G401 (cell line): ENCODE measurements at places on chromosomes 7 and 10. TPM values are rescaled to one million over a fixed set of nuclear protein-coding genes. Genes with fewer than 3 reads are reported as not detected.
A peak's percentile ranks its signal among the peaks of the same experiment; 100 is the strongest.

- DNase-seq = no peak
These were observed 32.6 kb downstream of the USP6NL start for GRCh38 chr10:11578802-11579255.

GRCh38 chr7:99312316-99313203 is 13.1 kb upstream of the ARPC1A start:
- DNase-seq = peak; percentile 51

DNA sequence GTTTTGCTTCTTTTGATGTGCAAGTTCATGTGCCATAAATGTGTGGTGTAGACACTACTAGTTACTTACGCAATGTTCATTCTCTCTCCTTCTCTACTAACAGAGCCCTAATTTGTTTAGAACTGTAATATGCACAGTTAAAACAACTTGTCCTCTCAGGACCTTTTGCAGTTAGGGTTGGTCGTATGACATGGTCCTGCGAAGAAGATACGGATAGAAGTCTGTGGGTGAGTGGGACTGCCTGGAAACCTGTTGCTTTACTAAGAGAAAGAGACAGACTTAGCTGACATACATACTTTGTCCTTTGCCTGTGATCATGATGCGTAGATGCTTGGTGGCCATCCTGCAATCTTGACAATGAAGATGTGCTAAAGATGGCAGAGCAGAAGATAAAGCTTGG is 51.1 kb downstream of the PRPF18 start:
- DNase-seq = no peak

GRCh38 chr10:19578571-19578970 is 237.7 kb upstream of the PLXDC2 start:
- no peak for DNase-seq

DNA sequence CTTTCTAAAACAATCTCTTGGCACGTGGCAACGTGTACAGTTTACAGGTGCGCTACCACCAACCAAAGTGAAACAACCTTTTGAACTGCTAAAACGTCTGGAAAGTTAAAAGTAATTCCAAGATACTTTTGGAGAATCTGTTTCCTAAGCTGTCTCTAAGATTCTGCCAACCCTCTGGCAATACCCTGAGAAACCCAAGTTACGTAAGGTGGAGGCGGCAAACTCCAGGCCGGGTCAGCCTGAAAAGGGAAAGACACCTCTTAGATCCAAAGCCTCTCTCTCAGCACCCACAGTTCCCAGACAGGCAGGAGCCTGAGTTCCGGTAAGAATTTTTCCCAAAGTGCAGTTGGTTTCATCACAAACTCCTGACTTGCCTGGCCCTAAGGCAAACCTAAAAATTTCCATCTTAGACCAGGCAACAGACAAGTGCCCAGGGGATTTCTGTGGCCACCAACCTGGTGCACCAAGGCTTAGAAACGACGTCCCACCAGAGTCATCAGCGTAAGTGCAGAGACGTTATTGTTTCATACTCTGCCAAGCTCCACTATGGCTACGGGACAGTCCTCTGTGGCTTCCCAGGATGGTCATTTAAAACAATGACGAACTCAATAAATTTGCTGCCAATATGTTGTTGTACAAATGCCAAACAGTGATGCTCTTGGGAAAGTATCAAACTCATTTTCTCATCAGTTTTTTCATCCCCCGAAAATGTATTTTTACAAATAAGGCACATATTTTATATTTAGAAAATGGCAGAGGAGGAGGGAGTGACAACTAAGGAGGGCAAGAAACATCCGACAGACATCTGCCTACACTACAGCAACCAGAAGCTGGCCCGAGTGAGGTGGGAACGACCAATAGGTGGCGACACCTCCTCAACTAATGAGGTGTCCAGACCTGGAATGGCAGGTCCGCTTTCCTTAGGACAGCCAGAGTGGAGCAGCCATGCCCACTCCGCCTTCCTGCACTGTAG is 205.8 kb upstream of the FRMD4A start:
- peak; percentile 59 for DNase-seq

DNA sequence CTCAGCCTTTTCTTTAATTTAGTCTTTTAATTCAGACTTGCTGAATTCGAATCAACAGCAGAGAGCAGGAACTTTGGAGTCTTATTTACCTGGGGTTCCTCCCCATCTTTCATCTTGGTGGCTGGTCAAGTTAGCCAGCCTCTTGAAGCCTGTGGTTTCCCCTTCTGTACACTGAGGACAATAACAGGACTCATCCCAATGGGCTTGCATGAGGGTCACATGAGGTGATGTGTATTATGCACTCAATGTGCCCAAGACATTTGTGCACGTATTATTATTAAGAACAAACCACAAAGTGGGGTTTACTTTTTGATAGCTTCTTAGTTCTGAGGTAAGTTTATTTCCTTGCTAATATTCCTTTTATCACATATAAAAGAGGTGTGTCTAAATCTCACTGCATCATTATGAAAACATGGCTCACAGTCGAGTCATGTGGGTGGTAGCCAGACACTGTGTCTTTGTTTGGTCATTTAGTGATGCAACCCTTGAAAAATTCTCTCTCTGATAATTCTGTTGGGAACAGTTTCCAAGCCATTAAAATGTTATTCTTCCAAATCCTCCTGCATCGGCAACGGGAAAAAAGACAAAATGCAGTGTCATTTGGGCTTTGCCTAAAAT is 86.5 kb upstream of the GRB10 start:
- DNase-seq = no peak

GRCh38 chr7:36306722-36307121 is 82.9 kb upstream of the ANLN start:
- DNase-seq = no peak

DNA sequence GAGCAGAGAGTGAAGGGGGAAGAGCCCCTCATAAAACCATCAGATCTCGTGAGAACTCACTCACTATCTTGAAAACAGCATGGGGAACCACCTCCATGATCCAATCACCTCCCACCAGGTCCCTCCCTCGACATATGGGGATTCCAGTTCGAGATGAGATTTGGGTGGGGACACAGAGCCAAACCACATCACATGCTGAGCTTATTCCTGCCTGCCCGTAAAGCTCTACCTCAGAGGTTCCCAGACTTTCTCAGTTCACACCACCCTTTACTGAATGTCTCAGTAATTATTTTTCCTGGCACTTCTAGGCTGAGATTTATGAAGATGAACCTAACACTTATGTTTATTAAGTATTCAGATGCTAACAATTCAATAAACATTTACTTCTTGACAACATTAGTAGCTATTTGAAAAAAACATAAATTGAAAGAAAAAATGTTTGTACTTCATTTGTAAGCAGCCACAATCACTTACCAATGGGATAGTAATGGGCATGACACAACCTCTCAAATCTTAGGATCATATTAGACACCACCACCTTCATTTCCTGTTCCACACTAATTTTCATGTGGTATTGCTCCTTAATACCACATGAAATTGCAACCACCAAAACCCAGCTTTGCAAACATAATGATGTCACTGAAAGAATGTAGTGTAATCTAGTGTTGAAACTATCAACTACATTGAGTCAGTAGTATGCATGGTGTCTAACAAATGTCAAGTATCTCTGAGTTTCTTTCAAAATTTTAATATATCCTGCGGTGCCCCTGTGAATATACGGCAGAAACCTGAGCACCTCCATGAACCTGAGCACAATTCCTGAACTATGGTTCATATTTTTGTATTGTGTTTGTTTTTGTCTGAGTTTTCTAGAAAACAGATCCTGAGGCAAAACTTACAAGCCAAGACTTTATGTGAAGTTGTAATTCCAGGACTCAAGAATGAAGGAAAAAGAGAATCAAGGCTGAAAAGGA is 4.5 kb upstream of the DGKI start:
- no peak for DNase-seq

DNA sequence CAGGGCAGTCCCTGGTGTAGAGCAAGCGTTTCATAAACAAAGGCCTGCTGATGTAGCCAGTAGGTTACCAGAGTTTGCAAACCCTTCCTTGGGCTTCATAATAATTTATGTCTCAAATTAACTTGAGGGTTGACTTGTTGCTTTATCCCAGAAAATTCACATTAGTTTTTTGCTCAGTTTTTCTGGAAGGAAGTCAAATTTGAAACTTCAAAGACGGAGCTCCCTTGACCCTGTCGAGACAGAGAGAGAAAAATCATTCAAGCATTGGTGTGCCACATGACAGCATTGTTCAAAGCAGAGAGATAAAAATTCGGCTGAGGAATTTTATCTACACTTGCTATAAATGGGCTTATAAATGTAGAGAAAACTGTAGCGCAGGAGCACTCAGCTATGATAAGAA is 627.7 kb downstream of the TNS3 start:
- DNase-seq = no peak

DNA sequence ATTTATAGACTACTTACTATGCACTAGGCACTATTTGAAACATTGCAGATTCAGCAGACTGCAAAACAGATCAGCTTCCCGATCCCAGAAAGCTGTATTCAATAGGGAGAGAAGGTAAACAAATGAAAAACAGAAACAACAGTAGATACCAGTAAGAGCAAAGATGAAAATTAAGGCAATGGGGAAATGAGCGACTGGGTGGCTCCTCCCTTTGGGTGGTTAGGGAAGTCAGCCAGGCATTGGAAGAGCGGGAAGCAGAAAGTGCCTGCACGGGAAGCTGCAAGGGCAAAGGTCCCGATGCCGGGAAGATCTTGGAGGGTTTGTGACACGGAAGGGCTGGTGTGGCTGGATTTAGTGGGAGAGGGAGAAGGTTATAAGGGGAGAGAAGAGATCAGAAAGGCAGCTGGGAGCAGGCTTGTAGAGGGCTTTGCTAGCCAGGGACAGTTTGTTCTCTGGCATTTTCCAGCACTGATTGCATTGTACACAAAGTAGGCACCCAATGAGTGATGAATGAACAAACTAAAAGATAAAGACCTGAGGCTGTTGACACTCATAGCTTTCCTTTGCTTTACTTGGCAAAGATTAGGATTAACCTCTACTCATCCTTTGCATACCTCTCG is 67.8 kb downstream of the NAMPT start:
- peak; percentile 6 for DNase-seq

DNA sequence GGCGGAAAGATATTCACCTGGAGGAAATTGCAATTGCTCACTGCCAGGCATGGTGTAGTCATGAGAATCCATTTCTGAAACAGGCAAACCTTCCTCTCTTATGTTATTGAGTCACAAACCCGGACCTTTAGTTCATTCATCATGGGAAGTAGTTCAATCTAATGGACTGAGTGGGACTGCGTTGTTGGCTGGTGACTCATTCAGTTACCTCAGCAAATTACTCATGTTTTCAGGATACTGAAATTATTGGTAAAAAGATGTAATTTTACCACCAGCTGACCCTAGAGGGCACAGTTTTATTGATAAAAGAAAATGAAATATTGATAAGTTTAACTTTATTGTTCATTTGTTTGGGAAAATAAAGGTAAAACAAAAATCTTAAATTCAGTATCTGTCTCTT is 1194.4 kb upstream of the SORCS1 start:
- no peak for DNase-seq

DNA sequence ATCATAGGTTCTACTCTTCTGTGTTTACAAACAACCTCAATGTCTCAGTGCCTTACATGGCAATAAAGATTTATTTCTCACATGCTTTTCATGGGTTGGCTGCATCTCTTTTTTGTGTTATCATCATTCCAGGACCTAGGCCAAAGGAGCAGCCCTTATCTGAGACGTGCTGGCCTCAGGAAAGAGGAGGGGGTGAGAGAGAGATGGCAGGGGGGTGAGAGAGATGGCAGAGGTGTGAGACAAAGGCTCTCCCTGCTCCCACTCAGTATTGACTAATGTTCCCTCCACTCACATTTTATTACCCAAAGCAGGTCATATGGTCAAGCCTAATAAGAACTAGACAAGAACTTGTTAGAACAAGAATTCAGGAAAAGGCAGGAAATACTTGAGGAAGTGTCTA is 120.1 kb upstream of the PRR15 start:
- DNase-seq = no peak

DNA sequence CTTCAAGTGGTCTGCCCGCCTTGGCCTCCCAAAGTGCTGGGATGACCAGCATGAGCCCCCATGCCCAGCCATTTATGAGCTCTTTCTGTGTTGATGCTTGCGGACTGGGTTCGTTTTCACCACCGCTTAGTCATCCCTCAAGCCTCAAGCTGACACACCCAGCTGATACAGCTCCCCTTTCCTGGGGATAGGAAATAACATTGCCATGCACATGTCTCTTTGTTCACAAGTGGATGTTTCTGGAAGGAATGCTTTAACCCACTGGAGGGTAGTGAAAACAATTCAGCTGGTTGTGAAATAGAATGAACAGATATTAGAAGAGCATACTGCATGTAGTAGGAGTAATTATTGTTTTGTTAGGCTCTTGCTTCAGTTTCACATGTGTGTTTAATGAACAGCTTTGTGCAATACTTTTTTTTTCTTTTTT is 8.5 kb upstream of the METTL27 start:
- DNase-seq = no peak

- no peak for DNase-seq
These were observed 813.9 kb upstream of the SORCS1 start for GRCh38 chr10:107978455-107978854.

- DNase-seq = no peak
These were observed 27.1 kb downstream of the CD36 start for GRCh38 chr7:80665526-80665925.

GRCh38 chr10:6990891-6991290 is 410.8 kb upstream of the PRKCQ start:
- DNase-seq = no peak

GRCh38 chr7:1851721-1852516 is 181.8 kb downstream of the ELFN1 start:
- DNase-seq = no peak

- no peak for DNase-seq
These were observed 14.9 kb downstream of the SFTPD start for GRCh38 chr10:79933961-79934360.

DNA sequence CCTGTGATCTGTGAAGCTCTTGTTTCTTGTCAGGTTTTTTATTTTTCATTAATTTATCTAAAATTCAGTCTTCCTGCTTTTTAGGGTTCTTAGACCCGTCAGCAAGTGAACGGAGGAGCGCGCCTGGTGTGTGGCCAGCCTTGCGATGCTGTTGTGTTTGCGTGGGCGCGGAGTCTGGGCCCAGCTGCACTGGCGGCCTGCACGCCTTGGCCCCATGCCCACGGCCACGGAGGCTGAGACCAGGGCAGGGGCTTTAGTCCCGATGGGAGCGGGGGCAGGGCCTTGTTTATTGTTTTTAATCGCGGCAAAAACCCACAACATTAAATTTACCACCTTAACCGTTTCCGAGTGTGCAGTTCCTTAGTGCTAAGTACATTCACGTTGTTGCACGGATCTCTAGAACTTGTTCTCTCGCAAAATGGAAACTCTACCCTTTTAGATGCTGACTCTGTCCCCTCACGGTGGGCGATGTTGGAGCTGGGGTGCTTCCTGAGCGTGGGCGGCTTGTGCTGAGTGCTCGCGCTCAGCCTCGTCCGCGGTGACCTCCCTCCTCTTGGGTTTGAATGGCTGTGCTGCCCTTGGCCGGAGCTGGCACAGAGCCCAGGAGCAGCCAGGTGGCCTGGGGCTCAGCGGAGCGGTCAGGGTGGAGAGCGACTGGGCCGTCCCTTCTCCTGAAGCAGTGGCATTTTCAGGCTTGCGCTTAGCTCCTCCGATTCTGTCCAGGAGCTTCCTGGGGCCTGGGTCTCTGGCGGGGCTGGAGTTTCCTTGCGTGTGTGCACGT is 69.1 kb downstream of the INPP5A start:
- DNase-seq = peak; percentile 90

The SKIDA1 gene
- total RNA-seq = 22.3 and 22.8 TPM in 2 replicates

The ADAMTS14 gene
- total RNA-seq = 0.03 TPM in 1 of 2 replicates, not detected in the other

The ATG9B gene
- total RNA-seq = 0.34 and 0.49 TPM in 2 replicates

The GOLGA7B gene
- 0.12 TPM in 1 of 2 replicates, not detected in the other for total RNA-seq

The IFIT1B gene
- not detected in 2 replicates for total RNA-seq

The OR2A42 gene
- total RNA-seq = not detected in 2 replicates

The ENTPD1 gene
- not detected in 2 replicates for total RNA-seq

The FAM25G gene
- not detected in 2 replicates for total RNA-seq

The HMX2 gene
- total RNA-seq = not detected in 2 replicates
